ENCODE measurements at places on chromosomes 2 and 18.

DNA sequence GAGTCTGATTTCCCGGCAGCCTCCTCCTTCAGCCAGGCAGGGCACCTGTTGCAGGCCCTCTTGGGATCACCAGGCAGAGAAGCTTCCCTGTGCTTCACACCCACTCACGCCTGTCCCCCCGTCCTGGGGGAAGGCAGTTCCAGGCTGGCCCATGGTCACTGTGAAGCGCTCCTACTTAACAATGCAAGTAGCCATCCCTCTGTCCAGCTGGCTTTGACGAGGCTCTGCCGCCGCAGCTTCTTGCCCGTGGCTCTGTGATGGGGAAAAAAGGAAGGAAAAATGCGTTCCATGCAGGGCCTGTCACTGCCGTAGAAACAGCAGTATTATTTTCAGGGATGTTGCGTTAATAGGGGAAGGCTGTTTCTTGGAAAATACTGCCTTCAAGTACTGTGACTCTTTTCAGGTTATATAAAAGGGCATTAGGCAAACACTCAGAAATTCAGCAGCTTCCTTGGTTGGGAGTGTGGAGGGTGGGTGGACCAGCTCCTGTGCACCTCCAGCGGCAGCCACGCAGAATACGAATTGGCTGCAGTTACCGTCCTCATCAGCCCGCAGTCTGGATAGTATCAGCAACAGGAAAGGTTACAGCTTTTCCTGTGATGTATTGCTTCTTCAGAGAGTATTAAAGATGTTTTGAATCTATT lies 232.3 kb downstream of the KLHL29 start:
- DNase-seq = no peak

DNA sequence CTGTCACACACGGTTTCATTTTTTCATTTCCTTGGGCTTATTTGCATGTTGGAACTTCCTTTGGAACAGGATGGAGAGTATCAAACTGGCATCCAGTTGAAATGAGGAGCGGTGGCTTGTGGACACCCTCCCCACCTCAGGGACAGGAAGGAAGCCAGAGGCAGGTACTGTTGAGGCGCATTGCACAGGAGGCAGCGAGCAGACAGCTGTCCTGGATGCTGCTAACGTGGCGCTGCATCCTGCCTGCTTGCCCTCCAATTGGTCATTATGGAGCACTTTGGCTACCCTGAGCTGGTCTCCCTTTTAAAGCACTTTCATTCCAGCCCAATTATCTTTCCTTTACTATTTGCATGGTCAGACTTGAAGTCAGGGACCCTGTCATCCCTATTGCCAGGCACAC lies 80.7 kb upstream of the ITGA4 start:
- no peak for DNase-seq

DNA sequence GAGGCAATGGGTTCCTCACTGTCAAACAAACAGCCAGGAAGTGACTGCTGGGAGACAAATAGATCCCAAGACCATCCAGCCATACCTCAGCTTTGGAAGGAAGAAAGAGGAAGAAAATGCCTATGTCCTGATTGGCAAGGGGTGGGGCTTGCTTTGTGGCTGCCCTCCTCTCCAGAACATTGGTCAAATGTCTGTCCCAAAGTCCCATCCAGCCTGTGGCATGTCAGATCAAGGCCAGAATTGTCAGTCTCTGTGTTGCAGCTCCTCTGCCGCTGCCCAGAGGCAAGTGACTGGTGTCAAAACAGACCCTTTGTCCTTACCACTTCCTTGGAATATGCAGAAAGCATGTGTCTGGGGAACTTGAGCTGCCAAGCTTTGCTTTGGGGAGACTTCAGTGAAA lies 63.0 kb upstream of the SMAD2 start:
- no peak for DNase-seq

GRCh38 chr18:65750389-65751154 lies at the start of gene CDH7:
Gene CDH7, plus strand, starts transcription at chr18:65751012. Its CDS starts 11,831 bp downstream, at chr18:65762843.
- no peak for DNase-seq

DNA sequence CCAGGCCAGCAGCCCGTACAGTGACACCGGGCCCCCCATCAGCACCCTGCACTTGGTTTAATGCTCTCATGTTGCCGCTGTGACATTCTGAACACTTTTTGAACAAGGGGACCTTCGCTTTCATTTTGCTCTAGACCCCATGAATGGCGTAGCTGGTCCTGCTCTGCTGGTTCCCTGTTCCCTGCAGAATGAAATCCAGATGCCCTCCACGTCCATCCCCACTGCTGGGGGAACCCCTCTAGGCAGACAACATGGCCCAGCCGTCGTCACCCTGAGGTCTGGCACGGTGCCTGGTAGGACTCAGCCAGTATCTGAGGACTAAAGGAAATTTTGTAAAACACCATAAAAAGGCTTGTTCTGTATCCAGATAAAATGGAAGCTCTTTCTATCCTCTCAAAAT lies 128.6 kb downstream of the KCTD1 start:
- no peak for DNase-seq

DNA sequence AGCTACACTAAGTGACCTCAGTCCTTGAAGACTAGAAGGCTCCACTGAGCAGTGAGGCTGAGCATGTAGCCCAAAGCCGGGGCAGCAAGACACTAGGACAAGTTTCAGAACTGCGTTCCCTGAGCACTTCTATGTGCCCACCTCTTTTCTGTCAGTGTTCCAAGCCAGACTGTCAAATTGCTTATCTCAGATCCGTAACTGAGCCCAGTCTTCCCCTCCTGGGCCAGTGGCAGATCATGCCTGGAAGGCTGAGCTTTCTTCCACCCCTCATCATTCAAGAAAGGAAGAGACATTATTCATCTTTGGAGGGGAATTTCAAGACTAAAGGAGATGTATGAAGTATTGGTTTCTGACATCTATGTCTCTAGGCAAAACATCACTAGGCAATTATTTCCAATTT lies 49.8 kb downstream of the EML6 start:
- DNase-seq = no peak

- no peak for DNase-seq
These were observed 186.2 kb upstream of the CDH2 start for GRCh38 chr18:28363124-28363523.

DNA sequence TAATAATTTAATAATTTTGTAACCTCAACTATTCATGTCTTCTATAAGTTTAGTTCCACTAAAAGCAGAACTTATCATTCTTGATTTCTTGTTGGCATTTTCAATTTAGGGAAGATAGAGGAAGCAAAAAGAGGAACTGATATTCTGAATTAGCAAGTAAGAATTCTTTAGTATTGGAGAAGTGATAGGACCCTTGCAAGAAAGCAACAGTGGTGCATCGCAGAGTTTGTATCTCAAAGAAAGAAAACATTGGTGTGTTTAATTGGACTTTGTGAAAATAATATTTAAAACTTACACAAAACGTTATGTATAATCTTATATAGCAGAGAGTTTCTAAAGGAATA lies 36.5 kb upstream of the TNFRSF11A start:
- no peak for DNase-seq

DNA sequence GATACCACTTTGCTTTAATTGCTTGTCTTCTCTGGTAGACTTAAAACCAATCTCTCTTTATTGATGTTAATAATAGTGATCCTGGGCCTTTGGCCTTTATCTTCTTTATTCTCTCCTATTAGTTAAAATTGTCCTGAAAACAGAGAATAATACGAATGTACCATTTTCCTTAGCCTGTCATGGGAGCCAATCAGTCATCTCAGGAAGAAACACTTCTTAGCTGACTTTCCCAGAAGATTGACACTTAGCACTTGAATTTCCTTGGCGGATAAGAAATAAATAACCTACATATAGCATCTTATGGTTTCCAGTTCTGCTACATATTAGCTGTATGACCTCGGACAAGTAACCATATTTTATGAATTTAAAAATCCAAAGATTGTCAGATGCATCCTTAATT lies 338.4 kb upstream of the SLC14A2 start:
- DNase-seq = no peak

DNA sequence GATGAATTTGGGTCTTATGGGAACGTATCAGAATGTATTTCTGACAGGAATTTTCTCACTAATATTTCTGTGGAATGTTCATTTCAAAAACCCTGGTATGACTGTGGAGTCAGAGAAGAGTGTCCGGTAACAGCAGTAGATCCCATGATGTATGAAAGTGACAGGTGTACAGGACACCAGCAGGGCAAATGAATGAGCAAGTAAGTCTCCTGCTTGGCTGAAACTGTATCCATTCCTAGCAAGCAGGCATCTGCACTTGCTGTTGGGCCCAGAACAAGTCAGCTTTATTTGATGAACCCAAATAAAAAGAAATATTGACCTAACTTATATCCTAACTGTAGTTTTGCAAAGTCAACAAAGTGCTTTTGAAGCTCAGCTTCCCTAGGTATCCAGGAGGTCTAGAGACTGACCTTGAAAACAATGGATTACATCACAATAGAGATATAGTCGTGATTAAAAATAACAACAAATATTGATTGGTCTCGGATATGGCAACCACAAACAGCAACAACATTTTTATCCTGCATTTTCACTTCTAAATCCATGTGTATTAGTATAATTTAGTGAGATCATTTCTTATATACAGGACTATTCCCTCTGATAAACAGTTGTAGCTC lies 37.6 kb downstream of the NXPH2 start:
- DNase-seq = no peak

GRCh38 chr18:70371908-70372307 lies 83.1 kb downstream of the SOCS6 start:
- DNase-seq = no peak

DNA sequence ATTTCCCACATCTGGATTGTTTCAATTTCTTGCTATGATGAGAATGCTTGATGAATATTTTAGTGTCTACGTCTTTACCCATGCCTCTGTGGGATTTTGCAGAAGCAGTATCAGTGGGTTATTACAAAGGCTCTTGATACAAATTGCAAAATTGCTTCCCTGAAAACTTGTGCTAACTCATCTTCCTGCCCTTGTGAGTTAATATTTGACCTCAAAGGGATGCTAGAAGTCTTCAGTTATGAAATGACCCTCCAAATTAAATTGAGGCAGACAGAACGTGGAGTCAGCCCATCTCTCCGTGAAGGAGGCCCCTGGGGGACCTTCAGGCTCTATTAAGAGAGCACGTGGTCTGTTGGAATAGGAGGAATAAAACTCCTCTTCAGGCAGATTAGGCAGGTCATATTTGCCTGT lies 239.2 kb upstream of the HS6ST1 start:
- no peak for DNase-seq

GRCh38 chr18:3067722-3068121 lies 54.8 kb upstream of the LPIN2 start:
- no peak for DNase-seq
